ENCODE measurements at places on chromosomes 6 and 20.
A peak's percentile ranks its signal among the peaks of the same experiment; 100 is the strongest.

DNA sequence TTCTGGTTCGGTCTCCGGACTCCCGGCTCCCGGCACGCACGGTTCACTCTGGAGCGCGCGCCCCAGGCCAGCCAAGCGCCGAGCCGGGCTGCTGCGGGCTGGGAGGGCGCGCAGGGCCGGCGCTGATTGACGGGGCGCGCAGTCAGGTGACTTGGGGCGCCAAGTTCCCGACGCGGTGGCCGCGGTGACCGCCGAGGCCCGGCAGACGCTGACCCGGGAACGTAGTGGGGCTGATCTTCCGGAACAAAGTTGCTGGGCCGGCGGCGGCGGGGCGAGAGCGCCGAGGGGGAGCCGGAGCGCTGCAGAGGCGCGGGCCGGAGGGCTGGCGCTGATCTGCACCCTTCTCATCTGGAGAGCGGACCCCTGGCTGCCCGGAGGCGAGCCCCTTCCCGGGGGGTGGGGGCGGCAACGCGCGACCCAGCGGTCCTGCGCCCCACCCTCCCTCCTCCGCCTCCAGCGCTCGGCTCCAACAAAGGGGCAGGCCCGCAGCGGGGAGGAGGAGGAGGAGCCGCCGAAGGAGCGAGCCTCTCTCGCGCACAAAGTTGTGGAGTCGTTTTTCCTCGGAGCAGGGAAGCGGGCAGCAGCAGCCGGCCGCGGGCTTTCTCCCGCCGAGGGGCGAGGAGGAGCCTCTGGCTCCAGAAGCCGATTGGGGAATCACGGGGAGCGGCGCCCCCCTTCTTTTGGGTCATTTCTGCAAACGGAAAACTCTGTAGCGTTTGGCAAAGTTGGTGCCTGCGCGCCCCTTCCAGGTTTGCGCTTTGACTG, at the start of gene UTRN:
Gene UTRN (plus strand): TSS at position 553 of the 765 bp plus-strand sequence. CDS start 6,494 bp downstream, outside the sequence.
- DNase-seq: peak; percentile 78

DNA sequence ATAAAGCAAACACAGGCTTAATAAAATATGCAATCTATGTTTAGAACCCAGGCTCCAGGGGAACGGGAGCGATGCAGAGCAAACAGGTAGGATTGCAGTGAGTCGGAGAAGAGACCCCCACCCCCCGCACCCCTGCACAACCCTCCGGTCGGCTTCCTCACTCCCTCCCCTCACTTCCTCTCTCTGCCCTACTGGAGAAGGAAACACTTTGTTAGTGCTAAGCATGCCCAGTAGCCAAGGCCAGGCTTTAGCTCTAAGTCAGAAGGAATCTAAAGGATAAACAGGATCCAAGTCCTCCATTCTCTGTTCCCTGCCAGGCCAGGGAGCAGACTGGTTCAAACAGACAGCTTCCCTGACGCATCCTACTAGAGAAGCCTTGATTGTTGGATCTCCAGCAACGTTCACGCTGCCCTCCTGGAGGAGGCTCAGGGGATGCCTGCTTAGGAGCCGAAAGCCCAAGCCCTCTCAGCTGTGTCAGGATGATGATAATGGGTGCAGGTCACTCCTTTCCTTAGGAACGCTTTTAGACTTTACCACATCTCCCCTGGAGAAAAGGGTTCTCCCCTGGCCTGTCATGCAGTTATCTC, 14.7 kb downstream of the FOXQ1 start:
- no peak for DNase-seq

GRCh38 chr6:46993846-46994245, 48.3 kb downstream of the ADGRF1 start:
- no peak for DNase-seq

DNA sequence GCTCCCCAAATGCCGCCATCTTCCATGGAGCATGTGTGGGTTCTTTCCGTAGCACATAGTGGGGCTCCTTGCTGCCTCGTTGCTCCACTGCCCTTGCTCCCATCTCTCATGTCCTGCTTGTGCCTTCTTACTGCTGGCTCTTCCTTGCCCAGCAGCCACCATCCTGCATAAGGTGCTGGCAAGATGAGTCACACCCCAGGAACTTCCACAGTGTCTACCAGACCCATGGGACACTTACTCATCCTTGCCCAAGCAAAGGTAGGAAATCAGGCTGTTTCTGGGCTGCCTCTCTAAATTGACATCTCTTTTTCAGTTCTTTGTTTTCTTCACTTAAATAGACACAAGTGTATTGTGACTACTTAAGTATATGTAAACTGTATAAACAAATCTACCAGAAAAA, 39.4 kb upstream of the RGS17 start:
- DNase-seq: no peak

- no peak for DNase-seq
Measured at GRCh38 chr6:23424584-23424983, 701.4 kb upstream of the NRSN1 start.

GRCh38 chr6:20205722-20206161, 6.5 kb downstream of the MBOAT1 start:
- no peak for DNase-seq

GRCh38 chr20:62774762-62775161, 21.5 kb upstream of the MRGBP start:
- no peak for DNase-seq

- no peak for DNase-seq
Measured at GRCh38 chr6:158906926-158907325, 87.8 kb upstream of the EZR start.

DNA sequence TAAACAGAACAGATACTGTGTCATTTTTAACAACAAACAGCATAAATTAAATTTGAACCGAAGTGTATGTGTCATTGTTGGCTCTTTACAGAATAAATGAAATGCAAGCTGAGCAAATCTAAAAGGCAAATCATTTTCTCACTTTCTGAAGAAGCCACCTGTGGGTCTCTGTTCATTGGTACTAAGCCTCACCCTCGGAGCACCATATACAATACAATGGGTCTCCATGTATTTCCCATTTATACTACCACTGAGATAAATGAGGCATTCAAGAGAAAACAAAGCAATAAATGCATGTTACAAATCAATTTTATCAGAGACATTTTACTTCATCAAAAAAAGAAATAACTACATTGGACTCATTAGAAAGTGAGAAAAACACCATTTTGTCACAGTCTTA, 38.9 kb upstream of the HIVEP1 start:
- no peak for DNase-seq

- DNase-seq: no peak
Measured at GRCh38 chr20:62685781-62686555, 22.7 kb upstream of the NTSR1 start.

DNA sequence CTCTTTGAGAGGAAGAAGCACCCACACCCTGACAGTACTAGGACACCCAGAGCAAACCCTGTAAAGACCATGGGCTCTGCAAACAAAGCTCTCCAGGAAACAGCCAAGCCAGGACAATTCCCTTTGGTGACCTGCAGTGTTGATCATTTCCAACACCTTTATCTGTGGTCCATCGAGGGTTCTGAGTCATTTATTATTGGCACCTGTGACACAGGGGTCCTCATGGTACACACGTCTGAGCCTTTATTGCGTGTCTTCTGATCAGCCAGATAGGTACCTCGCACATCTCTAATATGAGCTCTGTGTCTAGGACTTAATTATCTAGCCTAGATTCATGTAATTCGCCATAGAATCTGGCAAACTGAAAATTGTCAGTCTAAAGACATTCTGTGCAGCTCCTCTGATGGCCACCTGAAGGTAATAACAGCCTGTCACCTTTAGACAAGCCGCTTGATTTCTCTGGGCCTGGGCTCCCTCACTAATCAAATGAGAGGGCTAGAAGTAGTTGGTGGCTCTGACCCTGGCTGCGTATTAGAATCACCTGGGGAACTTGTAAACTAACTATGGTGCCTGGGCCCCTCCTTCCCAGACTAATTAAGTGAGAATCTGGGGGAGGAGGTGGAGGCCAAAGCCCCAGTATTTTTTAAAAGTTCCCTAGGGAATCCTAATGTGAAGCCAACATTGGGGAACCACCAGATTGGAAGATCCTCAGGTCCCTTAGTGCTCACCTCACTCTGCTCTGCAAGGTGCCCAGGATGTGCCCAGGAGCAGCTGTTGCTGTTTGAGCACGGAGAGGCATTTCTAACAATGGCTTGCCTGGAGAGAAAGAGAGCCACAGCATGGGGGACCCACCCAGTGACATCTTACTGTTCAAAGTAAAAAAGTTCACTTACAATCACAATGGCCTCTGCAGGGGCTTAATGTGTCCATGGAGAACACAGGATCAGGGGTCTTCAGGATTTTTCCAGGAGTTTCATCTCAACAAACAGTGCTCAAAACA, 122.0 kb upstream of the ARID1B start:
- DNase-seq: no peak

DNA sequence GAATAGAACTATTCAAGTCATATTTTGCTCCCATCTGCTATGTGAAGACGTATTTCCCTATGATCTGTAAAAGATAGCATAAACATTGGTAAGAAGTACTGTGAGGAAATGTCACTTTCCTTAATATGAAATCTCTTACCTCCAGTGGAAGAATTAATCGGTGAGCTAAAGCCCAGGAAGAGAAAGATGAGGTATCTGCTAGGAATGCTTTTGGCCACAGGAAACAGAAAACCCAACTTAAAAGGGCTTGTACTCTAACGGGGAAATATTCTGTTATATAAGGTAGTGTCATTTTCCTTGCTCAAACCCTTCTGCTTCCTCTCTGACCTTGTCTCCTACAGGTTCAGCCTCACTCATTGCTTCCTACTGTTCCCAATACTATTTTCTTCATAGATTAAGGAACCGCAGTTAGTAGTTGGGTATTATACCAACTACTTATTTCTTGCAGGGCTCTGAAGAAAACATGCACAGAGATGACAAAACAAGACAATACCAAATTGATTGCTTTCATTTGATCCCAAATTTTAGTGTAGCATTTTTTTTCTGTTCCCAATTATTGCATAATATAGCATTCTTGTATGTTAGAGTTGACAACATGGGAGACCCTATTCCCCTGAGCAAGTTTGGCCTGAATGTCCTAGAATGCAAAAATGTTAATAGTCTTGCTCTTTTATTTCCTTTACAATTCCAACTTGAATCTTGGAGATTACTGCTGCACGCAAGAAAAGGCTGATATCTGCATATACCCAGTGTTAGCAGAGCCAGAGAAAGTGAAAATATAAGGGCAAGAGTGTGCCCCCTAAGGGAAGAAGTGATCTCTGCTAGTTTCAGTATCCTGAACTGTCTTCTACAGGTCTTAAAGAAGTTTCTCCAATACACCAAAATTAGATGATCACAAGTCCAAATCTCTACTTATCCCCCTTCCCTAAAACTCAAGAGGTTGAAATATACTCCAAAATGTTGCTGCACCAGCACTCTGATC, 65.3 kb downstream of the AFG1L start:
- no peak for DNase-seq
